ENCODE measurements at places on chromosomes 12 and 14.

- DNase-seq, result no peak
Measured at GRCh38 chr14:80298491-80299017, 87.2 kb upstream of the DIO2 start.

GRCh38 chr14:105073720-105074600 lies 8.7 kb upstream of the GPR132 start:
- no peak for DNase-seq

- DNase-seq, result no peak
Measured at GRCh38 chr14:78567343-78567742, 397.2 kb downstream of the NRXN3 start.

DNA sequence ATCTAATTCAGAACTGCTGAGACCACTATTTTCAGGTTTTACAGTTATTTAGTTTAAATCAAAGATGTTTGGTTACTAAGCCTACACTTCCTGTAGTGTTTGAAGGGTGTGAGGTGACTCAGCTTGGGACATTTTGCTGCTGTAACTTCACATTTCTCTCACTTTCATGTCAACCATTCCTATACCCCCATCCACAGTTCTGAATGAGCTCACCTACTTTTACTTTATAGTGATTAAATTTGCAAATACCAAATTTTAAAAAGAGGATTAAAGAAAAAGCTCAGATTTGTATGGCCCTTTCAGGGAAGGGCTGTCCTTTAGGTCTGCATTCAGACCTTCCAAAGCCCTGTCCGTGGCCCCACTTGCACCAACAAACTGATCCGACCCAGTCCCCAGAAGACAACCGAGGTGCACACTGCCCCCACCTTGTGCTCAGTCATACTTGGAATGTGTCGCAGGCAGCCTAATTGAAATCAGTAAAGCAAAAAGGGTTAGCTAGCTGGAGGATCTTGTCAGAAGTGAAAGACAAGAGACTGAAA lies 174.4 kb downstream of the MON2 start:
- DNase-seq, result no peak

DNA sequence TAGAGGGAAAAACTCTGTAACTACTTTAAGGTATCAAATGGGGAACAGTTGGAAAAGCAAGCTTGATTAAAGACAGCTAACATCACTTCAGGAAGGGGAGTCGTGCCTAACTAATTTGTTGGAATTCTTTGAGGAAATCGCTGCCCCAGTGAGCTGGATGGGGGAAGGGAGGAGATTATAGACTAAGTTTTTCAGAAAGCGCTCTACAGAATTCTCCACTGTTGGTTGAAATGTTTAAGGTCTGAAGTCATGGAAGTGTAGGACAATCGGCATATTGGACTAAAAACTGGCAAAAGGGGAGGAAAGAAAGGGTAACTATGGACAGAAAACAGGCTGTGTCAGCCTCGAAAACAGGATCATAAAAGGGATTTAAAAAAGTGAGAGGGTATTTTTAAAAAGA lies 229.9 kb upstream of the HMGA2 start:
- DNase-seq, result no peak

DNA sequence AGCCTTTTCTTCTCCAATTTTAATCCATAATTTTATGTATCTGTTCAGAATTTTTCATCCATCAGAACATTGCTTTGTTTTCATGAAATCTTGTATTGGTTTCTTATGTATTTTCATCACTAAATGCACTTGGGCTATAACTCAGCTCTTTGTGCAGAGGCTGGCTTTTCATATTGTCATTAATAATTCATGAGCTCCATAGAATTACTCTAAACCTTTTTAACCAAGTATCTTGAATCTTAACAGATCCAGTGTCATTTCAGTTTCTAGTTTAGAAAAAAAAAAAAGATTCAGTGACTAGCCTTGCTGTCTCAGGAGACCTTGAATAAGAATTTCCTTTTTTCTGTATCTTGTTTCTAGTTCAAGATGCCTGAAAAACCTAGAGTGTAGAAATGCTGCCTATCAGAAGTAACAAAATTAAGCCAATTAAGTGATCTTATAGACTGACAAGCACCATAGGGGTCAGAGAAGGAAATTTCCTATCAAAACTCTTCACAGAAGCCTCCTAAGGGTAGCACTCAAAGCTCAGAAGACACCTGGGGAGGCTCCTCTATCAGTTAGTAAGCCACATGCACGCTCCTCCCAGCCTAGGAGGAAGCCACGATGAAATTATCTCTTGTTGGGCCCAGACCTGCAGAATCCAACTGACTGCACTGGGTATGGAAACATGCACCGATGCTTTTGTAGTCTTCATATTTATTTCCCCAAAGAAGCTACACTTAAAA lies 163.4 kb downstream of the KICS2 start:
- no peak for DNase-seq

DNA sequence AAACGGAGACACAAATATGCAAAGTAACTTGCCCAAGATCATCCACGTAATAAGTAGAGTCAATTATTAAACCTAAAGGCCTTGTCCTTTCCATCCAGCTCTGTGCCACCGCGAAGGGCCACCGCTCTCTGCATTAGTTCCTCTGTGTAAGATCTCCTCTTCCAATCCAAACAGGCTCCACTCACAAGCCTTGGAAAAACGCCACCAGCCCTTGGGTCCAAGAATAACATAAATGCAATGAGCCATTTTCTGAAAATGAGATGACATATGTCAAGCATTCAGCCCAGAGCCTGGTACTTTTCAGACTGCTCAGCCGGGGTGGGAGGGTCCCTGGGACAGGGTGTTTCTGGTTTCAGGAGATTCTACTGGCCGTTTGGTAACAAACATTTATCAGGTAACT lies 30.0 kb downstream of the DGLUCY start:
- DNase-seq, result no peak

DNA sequence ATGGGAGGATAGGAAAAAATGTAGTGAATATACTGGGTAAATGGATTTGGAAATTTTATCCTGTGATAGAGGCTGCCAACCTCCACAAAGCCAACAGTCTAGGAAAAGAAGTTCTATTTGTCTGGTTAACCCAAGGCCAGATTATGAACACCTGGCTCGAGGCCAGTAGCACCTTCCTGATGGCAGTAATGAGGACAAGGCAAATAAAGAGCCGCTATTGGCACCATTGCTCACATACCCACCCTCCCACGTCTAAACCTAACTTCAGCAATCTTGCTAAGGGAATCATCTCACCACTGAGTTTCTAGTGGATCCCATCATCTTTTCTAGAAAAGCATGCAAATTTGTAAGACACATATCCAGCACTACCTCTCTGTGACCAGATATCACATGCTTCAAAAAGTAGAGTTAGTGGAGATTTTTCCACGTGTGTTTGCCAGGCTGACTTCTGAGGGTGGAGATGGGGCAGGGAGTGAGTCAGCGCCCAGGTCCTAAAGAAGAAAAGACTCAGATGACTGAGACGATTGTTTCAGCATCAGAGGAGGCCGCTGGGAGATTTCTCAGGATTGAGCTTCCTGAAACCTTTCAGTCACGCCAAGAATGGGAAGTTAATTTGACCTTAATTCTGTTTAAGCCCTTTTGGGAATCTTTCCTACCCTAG lies 362.9 kb downstream of the EMP1 start:
- no peak for DNase-seq

- no peak for DNase-seq
Measured at GRCh38 chr12:118036672-118037411, 20.3 kb downstream of the RFC5 start.
